ENCODE measurements at places on chromosomes 11 and 22. TPM values are rescaled to one million over a fixed set of nuclear protein-coding genes. Genes with fewer than 3 reads are reported as not detected.

DNA sequence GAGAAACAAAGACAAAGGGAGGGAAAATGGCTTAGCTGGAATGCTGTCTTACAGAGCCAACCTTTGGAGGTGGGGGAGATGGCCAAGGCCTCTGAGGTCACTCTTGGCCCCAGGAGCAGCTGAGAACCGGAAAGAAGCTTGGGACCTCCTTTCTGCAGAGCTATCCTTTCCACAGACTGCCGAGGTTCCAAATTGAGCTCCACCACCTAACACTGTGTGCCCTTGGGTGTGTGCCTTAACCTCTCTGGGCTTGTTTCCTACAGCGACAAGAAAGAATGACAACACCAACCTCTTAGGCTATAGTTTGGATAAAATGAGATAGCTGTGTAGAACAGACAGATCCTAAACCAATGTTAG lies 23.2 kb downstream of the RTN4RL2 start:
- no peak for DNase-seq

DNA sequence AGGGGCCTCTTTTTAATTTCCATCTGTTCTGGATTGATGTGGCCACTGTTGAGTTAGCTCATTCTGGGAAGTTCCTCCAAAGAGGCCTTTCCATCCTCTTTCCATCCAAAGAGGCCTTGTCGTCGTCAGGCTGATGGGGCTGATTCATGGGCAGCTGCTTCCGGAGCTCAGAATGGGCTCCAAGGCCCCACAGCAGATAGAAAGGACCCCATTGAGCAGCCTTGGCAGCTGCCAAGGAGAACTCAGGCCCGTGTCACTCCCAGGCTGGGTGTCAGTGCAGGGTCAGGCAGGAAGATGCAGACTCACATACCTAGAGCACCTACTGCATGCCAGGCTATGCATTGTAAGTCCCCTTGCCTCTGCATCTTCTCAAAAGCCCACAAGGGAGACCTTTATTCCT lies 524.1 kb downstream of the MIAT start:
- no peak for DNase-seq

- peak; percentile 88 for DNase-seq
These were observed 16.8 kb downstream of the TPST2 start for GRCh38 chr22:26573026-26573662.

ALDH3B1 gene
- total RNA-seq = 11.2 TPM

IFTAP gene
- total RNA-seq = 15.6 TPM
